ENCODE measurements at places on chromosomes 12 and 14.

DNA sequence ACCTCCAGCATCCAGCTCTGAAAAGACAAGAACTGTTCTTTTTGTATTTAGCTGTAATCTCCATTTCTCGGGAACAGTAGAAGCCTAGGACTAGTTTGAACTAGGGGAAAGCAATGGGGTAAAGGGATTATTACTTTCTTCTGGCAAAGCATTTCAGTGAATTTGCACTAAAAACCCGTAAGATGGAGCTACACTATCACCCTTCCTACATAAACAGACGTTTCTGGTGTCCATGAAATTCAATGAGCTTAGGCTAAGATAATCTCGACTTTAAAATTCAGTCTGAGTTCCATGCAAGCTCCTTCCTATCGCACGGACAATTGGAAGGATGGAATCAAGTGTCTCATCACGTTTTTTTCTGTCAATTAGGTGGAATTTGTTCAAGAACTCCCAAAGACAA, 24.0 kb downstream of the ACSM4 start:
- no peak for DNase-seq

- no peak for DNase-seq
Observed at GRCh38 chr12:64691227-64691794, 67.9 kb downstream of the GNS start.

DNA sequence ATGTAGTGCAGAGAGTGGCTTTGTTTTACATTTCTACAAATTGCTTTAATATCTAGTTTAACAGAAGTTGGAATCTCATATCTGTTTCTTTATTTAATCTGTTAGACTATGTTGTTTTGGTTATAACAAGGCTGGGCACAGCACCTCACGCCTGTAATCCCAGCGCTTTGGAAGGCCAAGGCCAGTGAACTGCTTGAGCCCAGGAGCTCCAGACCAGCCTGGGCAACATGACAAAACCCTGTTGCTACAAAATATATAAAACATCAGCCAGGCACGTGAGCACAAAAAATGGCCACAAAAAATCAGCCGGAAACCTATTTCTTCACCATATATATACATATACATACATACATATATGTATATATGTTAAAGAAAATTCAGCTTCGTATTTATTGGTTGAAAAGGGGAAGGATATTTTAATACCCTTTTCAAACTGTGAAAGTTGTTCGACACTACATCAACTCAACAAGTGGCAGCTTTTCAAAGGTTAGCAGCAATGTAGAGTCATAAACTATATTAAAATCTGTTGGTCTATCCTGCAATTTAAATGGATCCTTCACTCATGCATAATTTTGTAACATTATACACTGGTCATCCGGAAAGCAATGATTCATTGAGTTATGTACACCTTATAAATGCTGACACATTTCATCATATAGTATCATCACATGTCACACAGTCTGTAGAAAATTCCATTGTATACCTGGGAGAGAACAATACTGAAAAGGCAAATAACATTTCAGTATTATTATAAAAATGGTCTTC, 7.1 kb downstream of the NR2C1 start:
- no peak for DNase-seq

GRCh38 chr14:78446807-78447206, 276.6 kb downstream of the NRXN3 start:
- no peak for DNase-seq

DNA sequence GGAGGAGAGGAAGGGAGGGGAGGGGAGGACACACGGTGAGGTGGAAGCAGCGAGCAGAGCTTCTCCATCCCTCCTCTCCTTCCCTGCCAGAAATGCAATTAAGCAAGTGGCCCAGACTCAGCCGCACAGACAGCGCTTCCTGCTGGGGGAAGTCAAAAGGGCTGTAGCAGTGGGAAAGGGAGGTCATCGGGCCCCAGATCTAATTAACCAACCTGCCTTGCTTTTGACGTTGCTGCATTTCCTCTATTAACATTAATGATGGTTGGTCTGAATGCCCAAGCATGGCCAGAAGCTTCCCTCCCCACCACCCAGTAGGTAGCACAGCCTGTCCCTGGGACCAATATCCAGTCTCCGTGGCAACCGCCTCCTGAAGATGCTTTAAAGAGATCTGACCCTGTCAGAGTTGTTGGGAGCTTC, 4.6 kb upstream of the NGB start:
- DNase-seq, result no peak

- DNase-seq, result no peak
Observed at GRCh38 chr12:1457901-1458300, 136.5 kb downstream of the FBXL14 start.

GRCh38 chr14:106207316-106207715, 680.9 kb downstream of the TMEM121 start:
- DNase-seq, result no peak

DNA sequence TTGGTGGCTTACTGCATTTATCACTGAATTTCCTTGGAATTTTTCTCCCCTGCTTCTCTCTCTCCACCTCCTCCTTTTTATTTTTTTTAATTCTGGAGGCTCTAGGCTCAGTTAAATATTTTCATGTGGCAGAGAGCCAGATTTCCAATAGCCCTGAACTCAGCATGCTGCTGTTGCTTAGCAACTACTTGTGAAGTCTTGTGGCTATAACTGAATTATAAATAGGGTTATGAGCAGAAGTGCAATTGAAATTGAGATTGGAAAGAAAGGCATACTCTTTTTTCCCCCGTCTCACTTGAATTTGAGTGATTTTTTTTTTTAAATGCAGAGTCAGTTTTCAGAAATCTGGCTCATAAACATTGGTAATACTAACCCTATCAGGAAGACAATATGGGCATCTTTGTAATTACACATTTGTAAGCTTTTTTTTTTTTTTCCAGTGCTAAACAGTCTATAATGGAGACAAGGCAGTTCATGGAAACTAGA, 38.3 kb downstream of the ATF7IP start:
- DNase-seq, result no peak

GRCh38 chr14:102602421-102603292, 10.2 kb downstream of the RCOR1 start:
- no peak for DNase-seq

GRCh38 chr12:28780096-28780495, 369.0 kb upstream of the FAR2 start:
- peak; percentile 85 for DNase-seq

GRCh38 chr12:42758806-42759205, 169.3 kb upstream of the PRICKLE1 start:
- no peak for DNase-seq

- DNase-seq, result no peak
Observed at GRCh38 chr14:47919997-47920396, 244.6 kb upstream of the MDGA2 start.

- no peak for DNase-seq
Observed at GRCh38 chr12:62658910-62659309, 192.3 kb downstream of the MON2 start.

- no peak for DNase-seq
Observed at GRCh38 chr14:34181338-34181737, 230.5 kb upstream of the EGLN3 start.

GRCh38 chr14:102525929-102526497, 16.4 kb upstream of the ANKRD9 start:
- no peak for DNase-seq

DNA sequence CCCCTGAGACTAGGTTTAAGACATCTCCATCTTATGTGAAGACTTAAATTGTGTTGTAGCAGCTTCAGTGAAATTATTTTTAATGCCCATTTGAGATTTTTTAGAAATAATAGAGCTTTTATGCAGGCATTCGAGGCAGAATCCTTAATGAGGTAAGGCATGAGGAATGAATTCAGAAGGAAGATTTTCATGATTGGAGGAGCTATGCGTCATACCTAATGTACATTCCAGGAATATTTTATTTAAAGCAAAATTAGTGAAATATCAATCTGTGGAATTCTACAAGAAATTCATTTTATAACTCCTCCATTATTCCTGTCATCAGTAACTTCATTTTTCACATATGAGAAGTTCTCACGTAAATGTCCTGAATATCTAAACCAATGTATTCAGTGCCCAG, 36.0 kb upstream of the GARIN6 start:
- DNase-seq, result no peak

DNA sequence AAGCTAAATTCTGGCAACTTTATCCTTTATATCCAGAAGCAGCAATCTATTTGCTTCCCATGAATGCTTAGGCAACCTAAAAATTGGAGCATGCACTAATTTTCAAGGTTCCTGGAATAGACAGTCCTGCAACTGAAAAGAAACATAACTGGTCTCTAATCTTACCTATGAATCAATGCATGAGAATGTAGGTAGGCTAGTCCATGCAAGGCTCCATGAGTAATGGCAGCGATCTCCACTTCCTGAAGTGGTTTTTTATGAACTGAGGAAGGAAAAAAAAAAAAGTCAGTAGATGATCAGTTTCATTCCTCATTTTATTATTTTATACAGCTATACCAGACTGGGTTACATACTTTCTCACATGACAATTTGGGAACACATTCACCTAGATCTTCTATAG, 102.0 kb downstream of the PEBP1 start:
- no peak for DNase-seq

GRCh38 chr14:85315733-85316290, 214.1 kb upstream of the FLRT2 start:
- no peak for DNase-seq

DNA sequence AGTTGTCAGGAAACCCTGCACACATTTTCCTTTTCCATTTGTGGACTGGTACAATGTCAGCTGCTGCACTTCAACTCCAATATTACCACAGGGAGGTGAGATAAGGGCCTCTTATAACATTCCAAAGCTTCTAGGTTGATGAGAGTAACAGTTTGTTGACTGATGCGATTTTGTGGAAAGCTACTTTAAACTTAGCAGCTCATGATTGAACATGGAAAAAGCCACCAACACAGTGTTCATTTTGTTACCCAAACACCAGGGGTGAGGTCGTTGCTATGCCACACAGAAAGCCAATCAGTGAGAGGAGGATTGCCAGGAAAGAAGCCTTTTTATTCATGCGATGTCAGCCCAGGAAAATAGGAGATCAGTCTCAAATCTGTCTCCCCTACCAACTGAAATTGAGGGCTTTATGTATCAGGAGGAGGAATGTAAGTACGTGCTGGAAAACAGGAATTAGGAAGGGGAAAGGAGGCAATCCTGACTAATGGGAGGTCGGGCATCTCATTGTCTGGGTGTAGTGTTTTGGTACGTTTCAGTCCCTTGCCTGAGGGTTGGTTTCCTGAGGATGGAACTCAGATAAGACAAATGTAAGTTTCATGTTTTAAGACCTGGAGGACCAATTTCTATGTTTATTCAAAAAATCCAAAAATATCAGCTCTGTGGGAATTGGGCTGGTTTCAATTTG, 92.7 kb upstream of the PLEKHA5 start:
- DNase-seq, result no peak

DNA sequence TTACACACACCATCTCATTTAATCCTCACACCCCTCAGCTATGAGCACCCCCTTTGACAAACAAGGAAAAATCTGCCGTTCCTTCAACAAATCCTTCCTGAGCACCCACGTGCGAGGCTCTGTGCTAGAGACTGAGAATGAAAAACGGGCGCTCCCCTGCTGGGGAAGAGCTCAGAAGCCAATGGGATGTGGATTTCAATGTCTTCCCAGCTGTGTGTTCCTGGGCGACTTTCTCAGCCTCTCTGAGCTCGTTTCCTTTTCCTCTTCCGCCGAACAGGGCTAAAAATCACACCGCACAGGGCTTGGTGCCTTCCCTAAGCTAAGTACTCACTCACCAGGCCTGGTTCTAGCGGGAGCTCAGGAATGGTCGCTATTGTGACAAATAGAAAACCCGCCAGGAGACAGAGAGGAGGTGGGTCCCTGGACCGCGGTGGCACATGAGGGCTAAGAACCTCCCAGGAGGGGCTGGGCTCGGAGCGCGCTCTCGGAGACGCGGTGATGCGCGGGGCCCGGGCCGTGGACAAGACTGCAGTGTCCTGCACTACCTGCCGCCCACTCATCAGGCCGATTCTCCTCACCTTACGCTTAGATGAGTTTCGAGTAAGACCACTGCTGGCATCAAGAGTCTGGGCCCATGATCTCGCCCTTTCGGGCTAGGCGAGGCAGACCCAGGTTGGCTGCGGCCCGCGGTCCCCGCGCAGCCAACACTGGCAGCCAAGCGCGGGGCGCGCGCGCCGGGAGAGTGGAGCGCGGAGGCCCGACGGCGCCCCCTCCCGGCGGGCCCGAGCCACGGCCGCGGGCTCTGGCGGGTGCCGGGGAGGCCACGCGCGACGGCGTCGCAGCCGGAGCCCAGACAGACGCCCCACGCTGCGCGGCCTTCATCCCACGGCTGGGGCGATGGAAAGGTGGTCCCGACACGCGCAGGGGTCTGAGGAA, 17.0 kb downstream of the ZDHHC22 start:
- no peak for DNase-seq

DNA sequence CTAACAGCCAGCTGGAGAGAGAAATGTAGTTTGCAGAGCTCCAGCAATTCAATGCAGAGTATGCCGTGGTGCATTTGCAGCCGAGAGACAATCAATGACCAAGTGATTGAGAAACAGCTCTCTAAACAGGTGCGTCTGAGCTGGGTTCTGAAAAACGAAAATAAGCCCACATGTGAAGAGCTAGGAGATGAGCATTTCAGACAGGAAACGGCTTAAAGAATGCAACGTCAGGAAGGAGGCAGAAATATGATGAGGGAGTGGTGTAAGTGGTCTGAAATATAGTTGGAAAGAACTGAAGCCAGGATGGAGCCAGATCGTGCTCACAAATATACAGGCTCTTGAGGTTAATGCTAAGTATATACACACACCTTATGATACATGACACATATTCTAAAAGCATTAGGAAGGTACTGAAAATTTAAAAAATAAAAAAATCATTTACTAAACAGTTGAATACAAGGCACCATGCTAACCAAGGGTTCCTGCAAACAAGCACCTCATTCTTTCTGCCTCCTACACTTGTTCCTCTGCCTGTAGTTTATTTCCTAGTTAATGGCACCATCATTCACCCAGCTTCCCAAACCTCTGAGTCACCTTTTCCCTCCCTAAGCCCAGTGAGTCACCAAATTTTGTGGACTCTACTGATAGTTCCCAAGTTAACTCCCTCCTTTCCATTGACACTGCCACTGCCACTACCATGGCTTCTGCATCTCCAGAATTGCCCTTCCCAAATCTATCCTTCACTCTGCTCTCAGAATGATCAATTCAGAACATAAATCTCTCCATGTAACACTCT, 2.3 kb upstream of the GARIN2 start:
- peak; percentile 69 for DNase-seq

- DNase-seq, result no peak
Observed at GRCh38 chr12:119682639-119683252, 14.8 kb downstream of the PRKAB1 start.

GRCh38 chr12:9742661-9743060, 9.8 kb upstream of the CLECL1 start:
- DNase-seq, result no peak

DNA sequence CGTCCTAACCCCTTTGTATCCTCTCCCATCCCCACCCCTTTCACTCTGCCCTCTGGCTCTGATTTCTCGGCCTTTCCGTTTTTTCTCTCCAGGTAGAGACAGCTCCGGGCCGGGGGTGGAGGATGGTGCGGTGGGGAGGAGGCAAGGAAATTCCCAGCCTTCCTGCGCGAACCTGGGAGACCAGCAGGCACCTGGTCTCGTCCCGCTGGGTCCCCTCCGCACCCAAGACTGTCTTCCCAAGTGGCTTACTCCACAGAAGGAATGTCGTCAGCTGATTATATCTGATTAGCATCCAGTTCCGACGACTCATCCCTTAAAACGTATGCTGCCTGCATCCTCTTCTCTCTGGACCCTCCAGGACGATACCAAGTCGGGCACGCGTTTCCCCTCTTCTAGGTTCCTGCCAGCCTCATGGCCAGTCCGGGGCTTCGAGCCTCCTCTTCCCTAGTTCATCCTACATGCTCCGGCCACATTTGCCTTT, 42.2 kb upstream of the CAPRIN2 start:
- DNase-seq, result no peak
